Osteocyte (in vitro differentiated cells): ENCODE measurements at places on chromosomes 3 and 15.

GRCh38 chr15:81157195-81157938 lies 23.3 kb downstream of the CFAP161 start:
- H3K27ac ChIP-seq, result no peak overlapping the region
- H3K4me3 ChIP-seq, result no peak overlapping the region
- H3K4me1 ChIP-seq, result peaks cover 15% of the 10 kb centered on the region
- peaks cover 8% of the 10 kb centered on the region for H3K27me3 ChIP-seq

GRCh38 chr3:127167315-127168043 lies 25.5 kb upstream of the PRR23E start:
- DNase-seq, result peak; percentile 59
- no peaks in the 10 kb centered on the region for H3K4me1 ChIP-seq
- H3K27ac ChIP-seq, result no peak overlapping the region
- H3K4me3 ChIP-seq, result no peak overlapping the region
- H3K27me3 ChIP-seq, result peaks cover 19% of the 10 kb centered on the region
- H3K36me3 ChIP-seq, result no peaks in the 10 kb centered on the region

- H3K36me3 ChIP-seq, result no peaks in the 10 kb centered on the region
- H3K27ac ChIP-seq, result peak overlapping the region; percentile 84
- peaks cover 12% of the 10 kb centered on the region for H3K4me1 ChIP-seq
- DNase-seq, result no peak
- peak overlapping the region; percentile 80 for H3K4me3 ChIP-seq
Observed at GRCh38 chr3:125916376-125916978, 52.5 kb upstream of the ROPN1B start.

DNA sequence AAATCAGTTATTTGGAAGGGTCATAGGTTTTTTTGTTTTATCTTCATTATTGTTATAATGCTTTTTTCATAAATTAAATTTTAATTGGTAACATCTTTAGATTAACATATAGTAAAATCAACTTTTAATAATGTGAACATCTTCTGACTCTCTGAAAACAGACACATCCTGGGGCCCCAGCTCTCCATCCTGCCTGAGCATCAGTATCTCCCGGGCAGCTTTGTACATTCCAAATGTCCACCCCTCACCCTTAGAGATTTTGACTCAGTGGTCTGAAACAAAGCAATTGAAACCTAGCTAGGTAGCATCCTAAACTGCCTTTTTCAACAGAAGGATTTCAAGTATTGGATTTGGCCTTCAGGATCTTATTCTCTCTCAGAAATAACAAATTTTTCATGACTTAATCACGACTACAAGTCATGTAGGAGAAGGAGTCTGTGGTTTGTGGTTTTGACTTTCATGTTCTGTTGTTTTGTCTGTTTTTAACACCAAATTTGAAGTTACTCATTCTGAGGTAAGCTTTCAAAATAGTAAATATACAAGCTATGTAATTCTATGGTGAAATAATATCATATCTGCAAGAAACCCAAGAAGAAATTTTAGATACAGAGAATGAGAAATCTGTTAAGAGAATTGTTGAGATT lies 147.3 kb upstream of the UBE2E2 start:
- H3K27ac ChIP-seq, result peak overlapping the region; percentile 49
- peaks cover 13% of the 10 kb centered on the region for H3K4me1 ChIP-seq
- no peak for DNase-seq
- peaks cover 5% of the 10 kb centered on the region for H3K27me3 ChIP-seq

DNA sequence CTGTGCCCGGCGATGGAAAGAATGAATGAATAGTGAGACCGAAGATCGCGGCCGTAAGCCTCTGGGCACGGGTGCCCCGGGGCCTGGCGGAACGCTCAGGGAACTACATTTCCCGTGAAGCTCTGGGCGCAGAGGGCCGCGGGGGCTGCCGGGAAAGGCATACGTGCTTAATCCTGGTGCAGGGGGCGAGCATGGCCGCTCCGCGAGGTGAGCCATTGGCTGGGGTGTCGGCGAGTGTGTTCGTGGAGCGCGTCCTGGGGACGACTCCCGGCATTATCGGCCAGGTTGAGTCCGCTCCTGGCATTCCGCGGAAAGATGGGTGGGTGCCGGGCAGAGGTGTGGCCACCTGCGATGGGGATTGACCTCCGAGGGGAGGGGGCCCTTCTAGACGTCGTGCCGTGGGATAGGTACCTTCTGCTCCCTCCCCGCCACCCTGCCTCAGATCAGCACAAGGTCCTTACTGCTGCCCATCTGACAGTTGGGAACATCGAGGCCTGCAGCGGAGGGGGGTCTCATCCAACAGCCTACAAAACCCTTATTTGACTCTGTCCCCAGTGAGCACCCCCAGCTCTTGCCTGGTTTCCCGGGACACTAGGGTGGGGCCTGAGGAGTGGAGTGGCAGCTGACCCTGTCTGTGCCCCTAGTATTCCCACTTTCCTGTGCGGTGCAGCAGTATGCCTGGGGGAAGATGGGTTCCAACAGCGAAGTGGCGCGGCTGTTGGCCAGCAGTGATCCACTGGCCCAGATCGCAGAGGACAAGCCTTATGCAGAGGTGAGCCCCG lies at the start of gene MPI:
Gene MPI, plus strand, starts transcription at position 160 of the 782 bp plus-strand sequence. Its CDS starts 32 bp downstream, at position 192.
- no peaks in the 10 kb centered on the region for H3K27me3 ChIP-seq
- peaks cover 22% of the 10 kb centered on the region for H3K4me1 ChIP-seq
- H3K27ac ChIP-seq, result peak within 1 kb of the TSS; percentile 85
- peak; percentile 92 for DNase-seq

DNA sequence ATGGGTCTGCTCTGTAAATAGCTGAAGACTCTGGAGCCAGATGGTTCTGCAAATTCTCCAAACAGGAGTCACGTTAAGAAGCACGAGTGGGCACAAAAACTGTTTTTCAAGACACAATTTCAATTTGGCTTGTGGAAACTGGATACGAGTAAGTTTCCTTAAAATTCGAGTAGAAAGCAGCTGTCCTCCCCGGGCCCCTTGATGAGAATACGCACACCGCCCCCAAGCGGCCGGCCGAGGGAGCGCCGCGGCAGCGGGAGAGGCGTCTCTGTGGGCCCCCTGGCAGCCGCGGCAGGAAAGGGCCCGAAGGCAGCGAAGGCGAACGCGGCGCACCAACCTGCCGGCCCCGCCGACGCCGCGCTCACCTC lies 778 bp upstream of the THBS1 start:
- H3K4me3 ChIP-seq, result peak overlapping the region; percentile 97
- H3K36me3 ChIP-seq, result peaks cover 35% of the 10 kb centered on the region
- DNase-seq, result peak; percentile 98

DNA sequence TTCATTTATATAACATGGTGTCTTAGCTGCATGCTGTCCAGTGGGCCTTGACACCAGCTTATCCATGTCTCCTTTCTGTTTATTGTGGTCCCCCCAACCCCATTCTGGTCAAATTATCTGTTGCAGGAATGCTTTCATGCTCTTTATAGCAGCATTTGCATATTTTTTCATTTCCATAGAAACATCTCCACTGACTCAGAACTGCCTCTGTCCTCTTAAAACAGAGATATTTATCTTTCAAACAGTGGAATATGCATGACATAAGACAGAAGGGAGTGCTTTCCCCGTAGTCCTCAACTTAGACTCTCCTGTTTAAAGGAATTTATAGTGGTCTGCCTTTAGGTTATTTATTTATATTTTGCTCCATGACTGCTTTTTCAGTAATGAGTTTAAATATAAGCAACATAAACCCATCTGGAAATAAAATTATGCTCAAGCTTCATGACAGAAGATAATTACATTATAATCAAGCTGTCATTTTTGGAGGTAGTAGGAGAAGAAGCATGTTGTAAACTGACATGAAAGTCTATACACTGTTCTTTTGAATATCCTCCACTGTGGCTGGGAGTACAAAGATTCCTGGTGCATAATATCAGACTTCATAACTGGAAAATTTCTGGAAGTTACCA lies 179.5 kb upstream of the CD96 start:
- H3K4me1 ChIP-seq, result no peaks in the 10 kb centered on the region
- H3K36me3 ChIP-seq, result no peaks in the 10 kb centered on the region
- no peak overlapping the region for H3K27ac ChIP-seq
- H3K27me3 ChIP-seq, result peaks cover 9% of the 10 kb centered on the region
- DNase-seq, result no peak
